ENCODE measurements at places on chromosomes 5 and 9.

DNA sequence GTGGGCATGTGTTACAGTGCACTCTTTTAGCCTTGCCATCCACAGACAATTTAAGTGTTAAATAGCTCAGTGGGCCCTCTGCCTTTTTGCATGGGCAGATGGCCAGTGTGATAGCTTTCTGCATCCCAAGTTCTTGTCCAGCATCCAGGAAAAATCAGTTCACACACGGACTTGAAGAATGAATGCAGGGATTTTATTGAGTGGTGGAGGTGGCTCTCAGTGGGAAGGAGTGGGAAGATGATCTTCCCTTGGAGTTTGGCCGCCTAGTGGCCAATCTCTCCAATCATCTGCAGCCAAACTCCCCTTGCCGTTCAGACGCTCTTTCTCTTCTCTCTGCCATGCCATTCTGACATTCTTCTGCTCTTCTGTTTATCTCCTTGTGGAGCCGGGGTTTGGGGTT lies 322.4 kb upstream of the GRAMD2B start:
- peak; percentile 14 for DNase-seq

DNA sequence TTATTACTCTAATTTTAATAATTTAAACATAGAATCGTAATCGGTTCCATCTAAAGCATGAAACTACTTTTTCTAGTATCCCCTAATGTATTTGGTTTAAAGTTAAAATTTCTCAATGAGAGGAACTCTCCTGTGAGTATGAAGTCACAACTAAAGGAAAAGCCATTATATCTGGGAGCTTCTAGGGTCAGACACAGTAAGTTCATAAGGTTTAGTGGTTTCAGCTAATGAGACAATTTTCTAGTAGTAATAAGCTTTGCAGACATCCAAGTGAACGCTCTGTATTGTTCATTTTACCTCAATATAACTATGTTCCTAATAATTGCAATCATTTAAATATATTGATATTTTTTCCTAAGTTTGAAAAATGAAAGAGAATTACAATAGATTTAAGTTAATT lies 364.4 kb upstream of the CDH9 start:
- no peak for DNase-seq

- no peak for DNase-seq
These were observed 33.9 kb upstream of the ALDH1B1 start for GRCh38 chr9:38358390-38359296.

DNA sequence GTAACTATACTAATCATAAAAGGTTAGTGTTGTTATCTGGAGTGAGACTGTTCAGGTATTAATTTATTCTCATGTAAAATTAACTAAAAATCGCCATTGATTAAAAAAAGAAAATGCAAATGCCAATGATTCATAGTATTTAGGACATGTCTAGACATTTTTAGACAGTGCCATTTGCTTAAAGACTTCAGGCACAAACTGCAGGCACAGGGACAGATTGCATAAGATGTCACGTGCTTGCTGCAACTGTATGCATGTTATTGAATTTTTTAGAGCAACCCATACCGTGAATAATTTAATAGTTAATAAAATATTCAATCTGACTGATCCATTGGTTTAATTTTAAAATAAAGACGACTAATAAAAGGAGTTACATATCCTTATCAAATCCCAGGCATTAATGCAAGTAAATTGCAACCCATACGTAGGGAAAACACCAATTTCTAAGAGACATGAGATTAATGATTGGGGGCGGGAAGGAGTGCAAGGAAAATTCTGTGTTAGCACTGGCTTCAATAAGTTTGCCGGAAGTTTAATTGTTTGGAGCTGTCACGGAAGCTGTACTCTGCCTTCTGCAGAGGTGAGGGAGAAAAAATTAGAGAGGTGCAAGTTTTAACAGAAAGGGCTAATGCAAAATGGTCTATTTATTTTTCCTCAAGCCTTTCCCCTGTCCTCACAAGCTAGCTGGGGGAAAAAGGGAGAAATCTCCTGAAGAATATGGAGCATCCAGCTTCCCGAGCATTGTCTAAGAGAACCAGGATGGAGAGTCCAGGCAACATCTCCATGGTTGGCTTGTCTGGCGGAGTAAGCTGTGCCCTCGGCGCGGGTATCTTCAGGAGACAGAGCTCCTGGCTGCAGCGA lies 2.9 kb downstream of the EDIL3 start:
- no peak for DNase-seq

DNA sequence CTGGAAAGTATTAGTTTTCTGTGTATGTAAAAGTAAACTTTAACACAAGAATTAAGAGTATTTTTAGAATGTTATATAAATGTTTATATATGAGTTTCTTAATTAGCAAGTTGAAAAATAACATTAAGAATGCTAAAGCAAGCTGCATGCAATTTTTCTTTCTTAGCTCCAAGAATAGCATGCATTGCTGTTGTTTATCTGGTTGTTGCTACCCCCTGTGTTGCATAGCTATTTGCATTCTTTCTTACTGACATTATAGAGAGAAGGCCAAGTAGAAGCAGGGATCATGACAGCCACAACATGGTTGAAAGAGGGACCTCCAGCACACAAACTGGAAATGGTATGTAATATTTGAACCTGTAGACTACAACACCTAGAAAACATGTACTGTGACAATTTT lies 94.8 kb downstream of the ERCC6L2 start:
- no peak for DNase-seq

- DNase-seq, result no peak
These were observed 113.4 kb upstream of the HMHB1 start for GRCh38 chr5:143698574-143698973.

- DNase-seq, result no peak
These were observed 18.1 kb downstream of the FAM78A start for GRCh38 chr9:131258186-131258585.

- no peak for DNase-seq
These were observed 40.5 kb upstream of the CDH18 start for GRCh38 chr5:20028506-20028905.

DNA sequence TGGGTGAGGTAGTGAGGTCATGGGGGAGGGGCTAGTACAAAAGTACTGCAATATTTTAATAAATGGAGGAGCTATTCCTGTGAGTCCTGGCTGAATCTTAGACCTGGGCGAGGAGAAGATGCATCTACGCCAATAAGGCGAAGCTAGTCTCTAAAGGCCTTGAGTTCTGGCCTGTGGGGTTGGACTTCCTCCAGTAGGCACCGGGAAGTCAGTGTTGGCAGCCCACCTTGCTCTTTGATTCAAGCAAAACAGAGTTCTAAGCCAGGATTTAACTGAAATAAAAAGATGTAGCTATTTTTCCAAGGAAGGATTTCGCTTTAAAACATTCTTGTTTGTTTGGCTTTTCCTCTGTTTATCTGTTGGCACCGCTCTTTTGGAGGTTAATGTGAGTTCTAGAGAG lies 244.6 kb downstream of the KIF4B start:
- no peak for DNase-seq

DNA sequence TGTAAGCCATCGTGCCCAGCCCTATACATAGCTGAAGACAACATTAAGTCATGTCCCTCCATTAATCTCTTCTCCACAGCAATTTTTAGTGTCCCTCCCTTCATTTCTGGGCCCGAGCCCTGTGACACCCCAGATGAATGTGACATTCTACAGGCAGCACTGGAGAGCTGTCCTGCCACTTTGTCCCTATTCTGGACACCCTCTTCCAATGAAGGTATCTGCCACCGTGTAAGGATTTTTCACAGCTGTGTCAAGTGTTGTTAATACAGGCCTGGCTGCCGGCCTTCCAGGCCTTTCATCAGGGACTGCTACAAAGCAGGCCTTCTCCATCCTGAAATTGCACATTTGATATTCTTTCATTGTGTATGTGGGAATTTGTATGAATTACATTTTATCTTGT lies 62.0 kb upstream of the SLC28A3 start:
- DNase-seq, result no peak

GRCh38 chr5:90809311-90810056 lies 250.9 kb downstream of the ADGRV1 start:
- DNase-seq, result no peak

GRCh38 chr9:110919609-110920008 lies 118.7 kb downstream of the LPAR1 start:
- DNase-seq, result no peak

- DNase-seq, result no peak
These were observed 87.7 kb downstream of the FSTL4 start for GRCh38 chr5:133524666-133525065.

DNA sequence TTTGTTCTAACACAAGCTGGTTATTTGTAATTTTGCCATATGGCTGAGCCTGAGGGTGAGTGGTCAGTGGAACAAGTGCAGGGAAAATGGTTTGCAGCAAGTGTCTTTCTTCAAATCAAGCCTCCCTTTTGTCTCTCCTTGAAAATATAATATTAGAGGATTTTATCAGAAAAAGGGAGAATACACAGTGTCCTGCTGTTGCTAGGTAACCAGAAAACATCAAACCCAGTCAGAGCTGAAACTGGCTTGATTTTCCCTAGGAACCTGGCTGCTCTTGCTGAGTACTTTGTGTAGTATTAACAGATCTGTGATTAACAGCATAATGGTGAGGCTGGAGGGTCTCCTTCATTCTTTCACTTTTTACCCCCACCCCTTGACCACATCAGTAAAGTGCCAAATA lies 314.0 kb downstream of the ARHGEF28 start:
- no peak for DNase-seq

GRCh38 chr5:109739741-109740728 lies 50.3 kb downstream of the MAN2A1 start:
- no peak for DNase-seq

GRCh38 chr9:93143830-93144530 lies 9.9 kb upstream of the NINJ1 start:
- DNase-seq, result no peak

- no peak for DNase-seq
These were observed 111.3 kb downstream of the OLFM1 start for GRCh38 chr9:135198586-135199285.

- no peak for DNase-seq
These were observed 9.5 kb upstream of the IL3 start for GRCh38 chr5:132050661-132051552.

GRCh38 chr9:35340046-35340445 lies 149.9 kb upstream of the RUSC2 start:
- no peak for DNase-seq

DNA sequence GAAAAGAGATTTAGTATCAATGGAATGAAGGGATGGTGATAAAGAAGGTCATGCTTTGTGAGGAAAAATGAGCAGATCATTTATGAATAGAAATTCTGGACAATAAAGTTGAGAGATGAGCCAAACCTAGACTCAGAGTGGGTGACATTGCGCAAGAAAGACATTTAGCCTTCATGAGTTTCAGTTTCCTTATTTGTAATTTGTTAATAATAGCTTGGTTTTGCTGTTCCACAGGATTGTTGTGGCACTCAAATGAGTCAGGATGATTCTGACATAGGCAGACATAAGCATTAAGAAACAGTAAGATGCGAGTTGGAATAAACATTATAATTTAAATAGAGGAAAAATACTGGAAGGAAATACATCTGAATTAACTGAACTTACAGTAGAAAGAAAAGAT lies 34.8 kb downstream of the ITGA2 start:
- no peak for DNase-seq

DNA sequence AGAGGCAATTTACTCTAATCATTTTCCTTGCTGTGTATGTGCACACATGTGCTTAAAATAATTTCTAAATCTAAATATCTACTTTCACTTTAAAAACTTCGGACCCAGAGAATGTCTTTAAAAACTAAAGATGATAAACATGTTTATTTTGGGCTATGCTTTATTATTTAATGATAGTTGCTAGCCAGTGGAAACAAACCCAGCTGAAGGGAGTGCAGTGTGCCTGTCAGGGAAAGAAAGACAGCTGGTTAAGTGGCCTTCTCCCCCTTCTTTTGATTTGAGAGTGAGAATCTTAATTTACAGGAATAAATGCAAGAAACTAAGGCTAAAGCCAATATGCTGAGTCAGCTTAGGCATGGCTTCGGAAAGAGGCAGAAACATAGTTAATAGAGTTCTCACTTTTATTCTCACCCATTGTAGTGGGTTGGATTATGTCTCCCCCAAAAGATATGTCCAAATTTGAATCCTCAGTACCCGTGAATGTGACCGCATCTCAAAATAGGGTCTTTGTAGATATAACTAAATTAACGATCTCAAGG lies 111.4 kb downstream of the DCP2 start:
- DNase-seq, result no peak

- DNase-seq, result no peak
These were observed 51.3 kb downstream of the CRB2 start for GRCh38 chr9:123407217-123407851.

DNA sequence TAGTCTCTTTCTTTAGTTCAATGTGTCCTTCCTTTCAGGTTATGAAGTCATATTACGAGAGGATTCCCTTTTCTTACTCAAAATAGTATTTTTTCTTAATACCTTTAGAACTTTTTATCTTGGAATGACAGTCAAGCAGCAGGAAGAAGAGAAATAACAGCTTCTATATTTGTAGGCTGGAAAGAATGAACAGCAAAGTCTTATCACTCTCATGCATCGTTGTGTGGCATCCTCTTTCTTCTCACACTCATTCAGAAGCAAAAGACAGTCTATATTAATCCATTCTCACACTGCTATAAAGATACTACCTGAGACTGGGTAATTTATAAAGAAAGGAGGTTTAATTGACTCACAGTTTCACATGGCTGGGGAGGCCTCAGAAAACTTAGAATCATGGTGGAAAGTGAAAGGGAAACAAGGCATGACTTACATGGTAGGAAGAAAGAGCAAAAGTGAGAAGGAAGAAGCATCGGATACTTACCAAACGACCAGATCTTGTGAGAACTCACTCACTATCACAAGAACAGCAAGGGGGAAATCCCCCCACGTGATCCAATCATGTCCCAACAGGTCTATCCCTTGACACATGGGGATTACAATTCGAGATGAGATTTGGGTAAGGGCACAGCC lies 1646.1 kb upstream of the CDH6 start:
- DNase-seq, result no peak

GRCh38 chr9:84781931-84782866 lies 112.7 kb downstream of the NTRK2 start:
- DNase-seq, result no peak

DNA sequence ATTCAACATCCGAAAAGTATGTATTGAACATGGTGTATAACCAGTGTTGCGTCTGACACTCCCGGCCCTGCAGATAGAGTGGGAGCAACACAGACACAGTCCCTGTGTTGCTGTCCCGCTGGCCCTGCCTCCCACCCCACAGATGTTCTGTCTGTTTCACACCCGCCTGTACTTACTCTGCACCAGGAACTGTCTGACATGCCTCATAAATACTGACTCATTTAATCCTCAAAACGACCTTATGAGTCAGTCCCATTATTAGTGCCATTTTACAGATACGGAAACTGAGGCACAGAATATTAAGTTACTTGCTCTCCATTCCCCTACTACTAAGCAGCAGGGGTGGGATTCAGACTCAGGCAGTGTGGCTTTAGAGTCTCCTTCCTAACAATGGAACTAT lies 109.8 kb upstream of the NFIL3 start:
- DNase-seq, result no peak

GRCh38 chr9:136107155-136107952 lies 11.3 kb downstream of the TMEM250 start:
- DNase-seq, result no peak

DNA sequence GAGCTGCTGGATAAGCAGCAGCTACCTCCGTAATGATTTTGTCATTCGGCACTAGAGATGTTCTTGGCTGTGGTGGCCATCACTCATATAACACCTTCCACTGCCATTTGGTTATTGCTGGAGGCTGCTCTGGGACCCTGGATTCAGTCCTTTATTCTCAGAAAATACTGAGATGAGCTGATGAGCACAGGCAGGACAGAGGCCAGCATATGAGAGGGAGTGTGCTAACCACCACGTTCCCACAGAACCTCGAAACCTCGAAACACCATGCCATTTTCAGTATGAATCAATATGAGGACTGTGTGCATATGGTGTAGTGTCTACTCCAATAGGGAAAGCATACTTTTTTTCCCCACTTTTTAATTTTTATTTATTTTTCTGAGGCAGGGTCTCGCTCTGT lies 56.6 kb downstream of the ADAM19 start:
- DNase-seq, result no peak

GRCh38 chr5:169580964-169581363 lies 2.6 kb upstream of the SPDL1 start:
- no peak for DNase-seq

All from Caco-2 (cell line).